ENCODE measurements at places on chromosomes 11 and 22.

DNA sequence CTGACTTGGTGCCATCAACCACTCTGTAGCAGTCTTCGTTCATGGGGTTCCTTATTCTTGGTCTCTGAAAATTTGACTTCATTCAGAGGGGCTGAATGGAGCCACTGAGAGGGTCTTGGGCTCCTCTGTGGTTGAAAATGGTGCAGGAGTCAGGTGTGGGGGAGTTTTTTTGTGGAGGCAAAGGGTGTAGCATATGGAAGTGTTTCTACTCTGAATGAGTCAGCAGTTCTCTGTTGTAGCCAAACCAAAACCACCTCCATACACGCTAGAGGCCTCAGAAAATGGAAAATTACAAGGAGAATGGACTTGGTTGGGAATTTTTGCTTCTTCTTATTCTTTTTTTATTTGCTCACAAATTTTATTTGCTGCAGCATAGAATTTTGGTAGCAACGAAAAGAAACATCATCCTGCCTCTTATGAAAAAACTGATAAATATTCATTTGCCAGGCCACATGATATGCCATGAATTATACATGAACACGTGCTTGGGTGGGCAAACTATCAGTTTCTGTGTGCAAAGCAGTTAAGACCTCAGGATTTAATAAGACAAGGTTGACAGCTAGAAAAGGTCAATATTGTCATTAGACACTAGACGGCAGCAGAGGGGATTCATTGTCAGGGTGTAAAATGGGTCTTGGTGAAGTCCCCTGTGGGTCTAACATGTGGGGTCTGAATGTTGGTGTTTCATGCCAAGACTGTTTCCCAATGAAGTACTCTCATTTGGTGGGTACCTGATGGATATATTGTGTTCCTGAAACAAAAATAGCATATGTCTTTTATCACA is 111.7 kb downstream of the MYO18B start:
- DNase-seq = no peak

DNA sequence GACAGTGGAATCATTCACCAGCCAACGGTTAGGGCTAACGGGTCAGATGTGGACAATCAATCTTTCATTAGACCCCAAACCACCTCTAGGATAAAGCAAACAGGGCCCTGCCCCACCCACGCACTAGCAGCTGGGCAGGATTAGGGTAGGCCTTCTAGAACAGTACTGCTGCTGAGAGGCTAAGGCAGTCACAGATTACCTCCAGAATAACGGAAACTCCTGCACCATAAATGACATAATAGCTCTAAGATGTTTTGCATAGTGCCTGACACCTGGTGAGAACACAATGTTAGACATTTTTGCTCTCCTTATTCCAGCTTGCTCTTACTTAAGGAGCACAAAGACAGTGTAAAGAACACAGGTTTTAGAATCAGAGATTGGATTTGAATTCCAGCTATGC is 1.8 kb downstream of the SYTL2 start:
- no peak for DNase-seq

DNA sequence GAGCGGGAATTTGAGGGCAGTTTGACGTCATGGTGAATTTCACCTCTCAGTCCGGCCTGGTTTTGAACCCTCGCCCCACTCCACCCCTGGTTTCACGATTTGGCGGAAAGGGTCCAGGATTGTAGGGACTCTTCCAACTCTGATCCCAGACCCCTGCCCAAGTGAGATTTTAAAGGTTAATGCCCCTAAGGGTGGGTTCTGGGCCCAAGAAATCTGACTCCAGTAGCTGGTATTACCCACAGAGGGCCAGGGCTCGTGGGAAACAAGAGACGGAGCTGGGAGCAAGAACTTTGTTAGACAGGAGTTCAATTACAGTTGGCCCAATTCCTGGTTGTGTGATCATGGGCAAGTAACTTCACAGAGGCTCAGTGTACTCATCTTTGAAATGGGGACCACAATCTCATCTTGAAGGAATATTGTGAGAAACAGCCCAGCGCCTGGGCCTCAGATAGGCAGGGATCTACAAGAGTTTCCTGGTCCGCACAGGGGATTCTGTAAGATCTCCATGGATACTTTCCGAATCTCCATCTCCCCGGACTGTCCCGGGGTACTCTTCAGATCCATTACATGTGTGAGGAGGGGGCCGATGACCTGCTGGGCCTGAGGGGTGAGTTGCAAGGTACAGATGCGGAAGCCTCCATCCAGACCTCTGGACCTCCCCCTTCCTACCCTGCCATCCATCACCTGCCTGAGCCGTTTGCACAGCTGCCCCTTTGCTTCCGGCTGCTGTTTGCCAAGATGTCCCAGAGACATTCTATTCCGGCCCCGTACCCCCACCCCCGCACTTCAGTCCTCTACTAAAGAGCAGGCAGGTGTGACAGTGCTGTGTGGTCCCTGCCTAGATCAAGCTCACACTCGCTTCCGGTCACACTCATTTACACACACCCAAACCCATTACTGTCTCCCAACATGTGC is 687 bp upstream of the CALCA start:
- DNase-seq = no peak

- no peak for DNase-seq
These were observed 32.4 kb downstream of the SCGB1A1 start for GRCh38 chr11:62451241-62451621.

DNA sequence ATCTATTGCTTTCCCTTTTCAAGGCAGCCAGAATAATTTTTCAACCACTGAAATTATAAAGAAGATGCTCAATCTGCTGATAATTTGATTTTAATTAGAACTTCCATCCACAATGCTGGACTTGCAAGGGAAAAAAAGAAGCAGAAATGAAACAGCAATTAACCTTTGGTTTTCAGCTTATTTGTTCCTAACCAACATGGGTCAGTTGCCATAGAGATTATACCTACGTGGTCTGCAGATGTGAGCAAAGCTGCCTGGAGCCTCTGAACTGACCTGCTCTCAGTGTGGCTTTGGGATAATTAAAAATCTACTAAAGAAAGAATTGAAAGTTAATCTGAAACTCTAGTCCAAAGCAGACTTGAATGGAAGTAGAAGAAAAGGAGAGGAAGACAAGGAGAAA is 195.7 kb upstream of the API5 start:
- DNase-seq = no peak

- no peak for DNase-seq
These were observed 123.8 kb downstream of the NECTIN1 start for GRCh38 chr11:119605137-119605665.

GRCh38 chr11:66186470-66186869 is 82.0 kb upstream of the RAB1B start:
- DNase-seq = no peak

- DNase-seq = no peak
These were observed 11.1 kb upstream of the MYH9 start for GRCh38 chr22:36398601-36399471.

GRCh38 chr22:18021431-18021830 is 2.9 kb downstream of the MICAL3 start:
- no peak for DNase-seq

GRCh38 chr11:119483341-119483880 is 60.4 kb upstream of the THY1 start:
- DNase-seq = no peak

GRCh38 chr11:35671396-35672127 is 9.0 kb downstream of the TRIM44 start:
- no peak for DNase-seq

DNA sequence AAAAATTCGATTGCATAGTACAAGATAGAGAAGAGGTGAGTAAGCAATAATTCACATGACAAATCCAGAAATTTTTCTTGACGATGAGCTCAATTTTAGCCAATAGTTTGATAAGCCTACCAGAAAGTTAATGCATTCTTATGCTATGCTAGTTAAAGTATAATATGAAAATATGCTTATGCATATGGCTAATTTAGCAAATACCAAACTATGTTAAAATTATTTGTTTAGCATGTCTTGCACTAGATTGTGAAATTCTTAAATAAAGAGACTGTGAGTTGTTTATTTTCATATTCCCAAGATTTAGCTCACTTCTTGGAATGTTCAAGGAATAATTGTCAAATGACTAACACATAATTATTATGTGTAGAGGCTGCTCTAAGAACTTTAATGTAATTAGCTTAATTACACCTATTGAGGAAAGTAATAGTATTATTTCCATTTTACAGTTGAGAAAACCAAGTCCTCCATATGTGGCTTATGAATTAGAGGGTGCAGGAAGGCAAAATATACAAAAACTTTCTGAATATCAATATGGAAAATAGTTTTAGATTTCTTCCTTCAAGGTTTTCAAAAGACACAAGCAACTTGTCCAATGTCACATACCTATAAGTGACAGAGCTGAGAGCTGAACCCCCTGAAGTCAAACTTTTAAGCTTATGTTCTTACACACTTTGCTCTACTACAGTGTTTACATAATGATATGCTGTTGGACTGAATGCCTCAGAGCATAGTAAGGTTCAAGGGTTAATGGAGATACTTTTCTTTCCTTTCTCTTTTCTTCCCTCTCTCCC is 45.9 kb upstream of the ARHGAP20 start:
- no peak for DNase-seq

- no peak for DNase-seq
These were observed 366.7 kb upstream of the TENM4 start for GRCh38 chr11:79807506-79807905.

- no peak for DNase-seq
These were observed 80.7 kb upstream of the NAV2 start for GRCh38 chr11:19631712-19632498.

GRCh38 chr11:60951904-60952741 is at the start of gene SLC15A3:
TSS of gene SLC15A3 (minus strand) at chr11:60952176. CDS start at chr11:60951551, 625 bp downstream.
- peak; percentile 48 for DNase-seq

- DNase-seq = no peak
These were observed 6.4 kb upstream of the NNMT start for GRCh38 chr11:114289779-114290178.

- DNase-seq = no peak
These were observed 103.9 kb downstream of the SEZ6L start for GRCh38 chr22:26273011-26273675.
